ENCODE measurements at places on chromosomes 4 and X.
A peak's percentile ranks its signal among the peaks of the same experiment; 100 is the strongest.

DNA sequence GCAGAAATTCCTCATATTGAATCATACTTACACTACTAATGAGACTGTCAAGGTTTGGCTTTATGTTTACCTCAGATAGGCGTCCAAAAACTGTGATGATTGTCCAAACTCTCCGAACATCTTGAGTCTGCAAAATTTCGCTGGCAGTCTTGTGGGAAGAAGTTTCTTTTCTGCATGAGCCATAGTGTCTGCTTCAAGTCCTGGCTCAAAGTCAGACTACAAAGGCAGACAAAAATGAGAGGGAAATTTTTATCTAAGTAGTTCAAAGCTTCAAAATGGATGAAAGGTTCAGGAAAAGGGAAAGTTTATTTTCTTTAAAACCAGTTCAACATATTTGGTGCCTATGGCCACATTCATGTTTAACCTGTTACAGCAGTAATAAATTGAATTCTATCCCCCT lies 40.7 kb downstream of the PALLD start:
- DNase-seq, result no peak

- DNase-seq, result no peak
These were observed 121.2 kb upstream of the CXXC4 start for GRCh38 chr4:104615926-104616325.

- no peak for DNase-seq
These were observed 114.8 kb upstream of the MAP9 start for GRCh38 chr4:155491336-155492120.

GRCh38 chr4:119873132-119873531 lies 193.5 kb downstream of the MAD2L1 start:
- peak; percentile 25 for DNase-seq

DNA sequence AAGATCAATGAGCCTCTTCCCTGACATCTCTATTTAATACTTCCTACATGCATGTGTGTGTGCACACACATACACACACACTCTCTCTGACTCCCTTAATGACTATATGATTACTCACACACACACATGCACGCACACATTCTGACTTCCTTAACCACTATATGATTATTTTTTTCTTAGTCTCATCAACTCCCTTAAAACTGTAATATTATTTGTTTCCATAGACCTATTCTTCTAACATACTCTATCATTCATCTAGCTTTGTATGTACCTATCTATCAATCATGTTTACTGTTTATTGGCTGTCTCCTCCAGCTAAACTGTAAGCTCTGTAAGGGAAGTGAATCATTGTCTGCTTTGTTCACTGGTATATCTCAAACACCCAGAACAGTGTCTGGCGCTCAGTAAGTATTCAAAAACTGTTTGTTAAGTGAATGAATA lies 236.6 kb downstream of the RASL11B start:
- no peak for DNase-seq

DNA sequence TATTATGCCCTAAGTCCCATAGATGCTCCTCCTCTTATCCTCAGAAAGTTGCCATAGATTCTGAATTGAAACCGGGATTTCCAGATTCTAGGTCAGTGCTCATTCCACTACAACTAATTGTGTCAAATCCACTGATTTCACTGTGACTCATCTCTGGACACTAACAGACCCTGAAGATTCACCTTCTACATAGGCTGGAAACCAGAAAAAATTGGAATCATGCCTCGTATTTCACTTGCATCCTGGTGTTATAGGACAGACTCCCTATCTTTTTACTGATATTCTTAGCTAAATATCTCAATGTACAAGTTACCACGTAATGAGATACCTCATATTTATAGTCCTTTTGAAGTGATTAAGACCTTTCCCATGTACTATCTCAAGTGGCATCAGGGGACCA lies 36.7 kb downstream of the CLNK start:
- DNase-seq, result no peak

DNA sequence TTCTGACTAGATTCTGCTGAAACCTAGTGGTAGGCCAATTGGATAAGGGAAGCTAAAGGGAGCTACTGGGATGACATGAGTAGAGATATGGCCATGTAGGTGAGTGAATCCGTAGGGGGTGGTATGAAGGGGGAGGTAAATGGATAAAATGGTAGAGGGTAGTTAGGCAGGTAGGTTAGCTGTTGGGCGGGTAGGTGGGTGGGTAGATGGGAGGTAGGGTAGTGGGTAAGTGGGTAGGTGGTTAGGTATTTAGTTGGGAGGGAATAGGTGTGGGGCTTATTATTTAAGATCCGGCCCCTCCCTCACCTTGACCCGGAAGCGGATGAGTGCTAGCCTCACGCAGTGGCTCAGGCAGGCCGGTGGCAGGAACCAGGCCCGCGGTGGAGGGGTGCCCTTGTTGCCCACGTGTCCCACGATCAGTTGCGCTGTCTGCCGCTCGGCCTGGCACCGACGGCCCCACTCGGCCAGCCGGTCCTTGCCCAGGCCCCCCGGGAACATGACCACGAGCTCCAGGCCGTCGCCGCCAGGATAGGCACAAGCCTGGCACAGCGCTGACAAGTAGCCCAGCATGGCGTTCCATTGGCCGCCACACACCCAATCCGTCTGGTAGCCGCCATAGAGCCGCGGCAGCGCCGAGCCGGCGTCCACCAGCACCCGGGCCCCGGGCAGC lies 725 bp downstream of the FAM120C start:
- DNase-seq, result peak; percentile 60

GRCh38 chrX:110120025-110120424 lies 117.1 kb downstream of the TMEM164 start:
- no peak for DNase-seq

DNA sequence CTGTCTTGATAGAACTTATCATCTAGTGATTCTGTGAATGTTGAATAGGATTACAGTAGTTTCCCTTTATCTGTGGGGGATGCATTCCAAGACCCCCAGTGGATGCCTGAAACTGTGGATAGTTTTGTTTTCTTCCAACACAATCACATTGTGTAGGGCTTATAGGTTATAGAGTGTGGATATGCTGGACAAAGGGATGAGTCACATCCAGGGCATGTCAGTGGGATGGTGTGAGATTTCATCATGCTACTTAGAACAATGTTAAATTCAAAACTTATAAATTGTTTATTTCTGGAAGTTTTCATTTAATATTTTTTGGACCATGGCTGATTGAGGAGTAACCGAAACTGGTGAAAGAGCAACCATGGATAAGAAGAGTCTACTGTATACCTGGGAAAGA lies 432.3 kb upstream of the ATOH1 start:
- peak; percentile 30 for DNase-seq

GRCh38 chr4:110970642-110971041 lies 347.8 kb upstream of the PITX2 start:
- DNase-seq, result peak; percentile 92

DNA sequence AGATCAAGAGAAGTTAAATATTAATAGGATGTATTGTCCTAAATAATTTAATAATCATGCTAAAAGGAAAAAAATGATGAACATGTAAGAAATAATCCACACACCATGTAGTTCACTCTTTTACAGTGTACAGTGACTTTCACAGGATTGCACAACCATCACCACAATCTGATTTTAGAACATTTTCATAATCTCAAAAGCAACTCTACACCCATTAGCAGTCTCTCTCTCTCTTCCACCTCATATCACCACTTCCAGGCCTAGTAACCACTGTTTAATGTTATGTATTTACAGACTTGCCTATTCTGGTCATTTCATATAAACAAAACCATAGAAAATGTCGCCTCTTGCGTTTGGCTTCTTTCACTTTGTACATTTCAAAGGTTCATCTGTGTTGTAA lies 153.4 kb downstream of the FSTL5 start:
- no peak for DNase-seq

DNA sequence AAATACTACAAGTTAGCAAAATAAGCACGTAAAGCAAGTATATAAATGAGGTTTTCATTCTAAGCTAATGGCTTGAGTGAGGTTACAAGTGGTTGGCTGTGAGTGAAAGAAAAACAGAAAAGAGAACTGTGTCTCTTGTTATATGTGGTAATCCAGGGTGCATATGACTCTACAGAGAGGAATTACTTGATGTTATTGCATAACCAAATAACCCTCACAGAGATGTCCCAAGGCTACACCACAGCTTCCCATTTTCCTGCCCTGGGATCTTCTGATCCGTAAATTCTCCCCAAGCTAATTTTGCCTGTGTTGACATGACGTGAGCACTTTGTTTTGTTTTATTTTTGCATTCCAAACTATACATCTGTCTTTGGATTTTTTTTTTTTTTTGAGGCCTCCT lies 470.0 kb upstream of the INTU start:
- DNase-seq, result no peak

- DNase-seq, result no peak
These were observed 6.3 kb upstream of the HAUS3 start for GRCh38 chr4:2248044-2248780.

GRCh38 chrX:40072246-40072645 lies 25.5 kb downstream of the BCOR start:
- DNase-seq, result no peak

- DNase-seq, result peak; percentile 50
These were observed 3.7 kb upstream of the SETD7 start for GRCh38 chr4:139559687-139560086.

DNA sequence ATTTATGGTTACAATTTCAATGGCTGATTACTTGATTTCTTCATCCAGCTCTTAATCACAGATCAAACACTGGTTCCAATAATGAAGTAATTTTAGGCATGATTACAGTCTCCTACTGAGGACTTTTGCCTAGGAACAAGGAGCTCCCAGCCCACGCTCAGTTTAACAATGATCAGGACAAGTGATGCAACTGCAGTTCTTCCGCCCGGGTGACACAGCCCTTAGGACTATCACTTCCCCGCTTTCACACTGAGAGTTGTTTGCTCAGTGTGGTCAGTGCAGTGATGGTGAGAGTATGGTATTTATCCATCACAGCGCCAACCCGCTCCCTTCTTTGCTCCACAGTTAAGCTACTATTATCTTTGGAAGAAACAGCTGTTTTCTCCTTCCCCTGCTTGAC lies 203.2 kb upstream of the MBNL3 start:
- DNase-seq, result no peak

GRCh38 chr4:130955520-130955919 lies 1859.6 kb downstream of the C4orf33 start:
- no peak for DNase-seq

- DNase-seq, result peak; percentile 26
These were observed 199.0 kb upstream of the LEF1 start for GRCh38 chr4:108367751-108368150.

DNA sequence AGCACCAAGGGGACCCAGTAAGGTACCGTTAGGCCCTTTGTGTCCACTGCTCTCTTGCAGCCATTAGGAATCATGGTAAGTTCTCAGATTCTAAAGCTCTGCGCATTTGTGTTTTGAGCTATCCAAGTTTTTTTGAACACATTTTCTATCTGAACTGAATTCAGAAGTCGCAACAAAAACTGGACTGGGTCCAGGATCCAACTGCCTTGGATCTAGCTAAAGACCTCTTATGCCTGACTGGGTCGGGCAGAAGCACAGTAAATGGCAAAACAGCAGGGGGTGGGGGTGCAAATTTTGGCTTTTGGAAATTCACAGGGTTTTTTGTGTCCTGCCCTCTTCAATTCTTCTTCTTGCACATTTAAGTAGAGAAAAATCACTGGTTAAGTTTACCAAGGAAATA lies 30.0 kb downstream of the RCHY1 start:
- DNase-seq, result no peak

- DNase-seq, result no peak
These were observed 161.7 kb upstream of the NAP1L5 start for GRCh38 chr4:88859191-88859812.

- DNase-seq, result no peak
These were observed 83.9 kb downstream of the POLA1 start for GRCh38 chrX:24777660-24778059.

- no peak for DNase-seq
These were observed 111.1 kb upstream of the ACSL4 start for GRCh38 chrX:109843963-109844751.

GRCh38 chrX:107008034-107008433 lies 8.0 kb upstream of the MORC4 start:
- DNase-seq, result no peak

- DNase-seq, result peak; percentile 43
These were observed 5.3 kb upstream of the IDS start for GRCh38 chrX:149510386-149510785.

GRCh38 chrX:67614423-67614822 lies 70.6 kb downstream of the AR start:
- DNase-seq, result no peak

DNA sequence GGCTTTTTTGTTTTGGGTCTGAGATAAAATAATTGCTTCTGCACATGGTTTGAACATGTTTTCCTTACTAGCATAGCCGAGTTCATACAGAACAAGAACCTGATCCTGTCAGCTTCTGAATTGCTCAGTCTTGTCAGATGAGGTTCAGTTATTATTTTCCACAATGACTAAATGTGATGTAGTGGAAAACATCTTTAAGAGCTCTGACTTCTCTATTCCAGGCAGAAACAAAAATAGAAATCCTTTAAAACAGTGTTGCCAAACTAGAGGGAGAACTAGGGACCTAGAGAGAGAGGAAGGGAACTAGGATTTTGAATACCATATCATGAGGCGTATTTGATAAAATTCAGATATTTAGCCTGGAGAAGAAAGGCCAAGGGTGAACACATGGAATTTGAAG lies 2.0 kb downstream of the ATP6AP2 start:
- no peak for DNase-seq

DNA sequence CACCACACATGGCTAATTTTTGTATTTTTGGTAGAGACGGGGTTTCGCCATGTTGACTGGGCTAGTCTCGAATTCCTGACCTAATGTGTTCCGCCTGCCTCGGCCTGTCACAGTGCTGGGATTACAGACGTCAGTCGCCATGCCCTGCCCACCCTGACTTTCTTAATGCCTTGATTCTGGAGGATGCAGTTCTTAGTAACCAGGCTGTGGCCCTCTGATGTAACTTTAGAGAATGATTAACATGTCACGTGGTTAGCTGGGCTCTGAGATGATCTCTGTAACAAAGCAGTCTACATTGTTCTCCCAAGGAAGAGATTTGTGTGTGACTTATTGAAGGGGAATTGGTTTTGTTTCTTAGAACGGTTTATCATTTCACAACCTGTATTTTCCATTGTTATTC lies 30.6 kb downstream of the ANK2 start:
- peak; percentile 69 for DNase-seq

- DNase-seq, result no peak
These were observed 131.1 kb downstream of the KLHL8 start for GRCh38 chr4:87089368-87089767.

DNA sequence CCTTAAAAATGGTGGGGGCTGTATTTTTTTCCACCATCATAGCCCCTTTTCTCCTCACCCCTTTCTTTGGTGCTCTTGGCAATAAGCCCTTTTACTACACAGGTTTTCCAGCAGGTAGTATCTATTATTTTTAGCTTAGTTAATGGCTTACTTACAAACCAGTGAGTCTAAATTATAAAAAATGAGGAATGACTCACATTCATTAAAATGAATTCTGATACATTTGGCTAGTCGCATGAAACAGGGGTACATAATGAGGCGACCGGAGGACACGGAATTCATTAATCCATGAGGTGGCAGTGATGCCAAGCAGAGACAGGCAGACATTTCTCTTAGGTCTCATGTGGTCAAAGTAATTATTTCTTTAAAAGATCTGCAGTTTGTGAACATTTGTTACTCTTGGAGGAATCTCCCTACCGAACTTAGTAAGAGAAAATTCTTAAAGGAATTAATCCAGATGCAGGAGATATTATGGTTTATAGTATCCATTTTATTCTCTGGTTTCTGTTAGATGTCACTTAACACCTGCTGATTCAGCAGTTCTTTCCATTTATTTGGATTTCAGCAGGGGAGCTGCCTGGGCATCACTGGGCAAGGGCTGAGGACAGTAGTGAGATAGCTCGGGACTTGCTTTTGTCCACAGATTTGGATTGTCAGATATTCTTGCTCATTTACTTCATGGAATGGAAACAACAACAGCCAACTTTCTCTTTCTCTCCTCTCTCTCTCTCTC lies 575.0 kb upstream of the NR3C2 start:
- DNase-seq, result no peak

GRCh38 chrX:46569621-46570020 lies 3.9 kb upstream of the CHST7 start:
- no peak for DNase-seq

Data from mesendoderm (in vitro differentiated cells).